EL (cell line): ENCODE measurements at places on chromosomes 13 and 19.

DNA sequence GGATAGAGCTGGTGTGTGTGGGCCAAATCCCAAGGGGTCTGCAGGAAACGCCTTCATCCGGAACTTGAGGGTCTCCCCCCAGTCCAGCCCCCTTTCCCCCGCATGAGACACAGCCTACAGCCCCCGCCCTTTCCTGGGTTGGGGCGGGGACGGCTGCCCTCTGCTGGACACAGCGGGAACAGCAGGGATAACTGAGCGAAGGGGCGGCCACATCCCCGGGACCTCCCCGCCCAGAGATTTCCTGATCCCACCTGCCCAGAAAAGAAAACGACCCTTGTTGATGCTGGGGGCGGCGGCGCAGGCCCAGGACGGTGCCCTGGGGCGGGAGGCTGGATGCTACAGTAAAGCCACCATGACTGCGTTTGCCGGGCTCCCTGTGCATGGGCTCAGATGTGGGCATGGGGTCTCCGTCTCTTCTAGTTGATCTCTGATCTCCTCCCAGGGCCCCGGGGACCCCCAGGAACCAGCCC, 14.2 kb downstream of the ONECUT3 start:
- no peak for DNase-seq

GRCh38 chr13:89650226-89650625, 1697.3 kb upstream of the MIR17HG start:
- DNase-seq, result no peak

DNA sequence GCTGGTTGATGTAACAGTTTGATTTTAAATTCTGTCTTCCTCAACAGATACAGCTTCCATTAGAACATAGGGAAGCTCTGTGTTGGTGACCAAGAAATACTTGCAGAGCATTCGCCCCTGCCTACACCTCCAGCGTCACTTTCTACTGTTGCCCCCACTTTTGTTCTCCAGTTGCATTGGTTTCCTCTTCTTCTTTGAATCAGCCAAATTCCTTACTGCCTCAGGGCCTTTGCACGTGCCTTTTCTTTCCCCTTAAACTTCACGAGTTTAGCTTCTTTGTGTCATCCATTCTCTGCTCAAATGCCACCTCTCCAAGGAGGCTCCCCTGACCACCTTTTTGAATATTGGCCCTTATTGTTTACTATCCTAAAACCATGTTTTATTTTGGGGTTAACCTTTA, 5.7 kb downstream of the KLK5 start:
- DNase-seq, result no peak

DNA sequence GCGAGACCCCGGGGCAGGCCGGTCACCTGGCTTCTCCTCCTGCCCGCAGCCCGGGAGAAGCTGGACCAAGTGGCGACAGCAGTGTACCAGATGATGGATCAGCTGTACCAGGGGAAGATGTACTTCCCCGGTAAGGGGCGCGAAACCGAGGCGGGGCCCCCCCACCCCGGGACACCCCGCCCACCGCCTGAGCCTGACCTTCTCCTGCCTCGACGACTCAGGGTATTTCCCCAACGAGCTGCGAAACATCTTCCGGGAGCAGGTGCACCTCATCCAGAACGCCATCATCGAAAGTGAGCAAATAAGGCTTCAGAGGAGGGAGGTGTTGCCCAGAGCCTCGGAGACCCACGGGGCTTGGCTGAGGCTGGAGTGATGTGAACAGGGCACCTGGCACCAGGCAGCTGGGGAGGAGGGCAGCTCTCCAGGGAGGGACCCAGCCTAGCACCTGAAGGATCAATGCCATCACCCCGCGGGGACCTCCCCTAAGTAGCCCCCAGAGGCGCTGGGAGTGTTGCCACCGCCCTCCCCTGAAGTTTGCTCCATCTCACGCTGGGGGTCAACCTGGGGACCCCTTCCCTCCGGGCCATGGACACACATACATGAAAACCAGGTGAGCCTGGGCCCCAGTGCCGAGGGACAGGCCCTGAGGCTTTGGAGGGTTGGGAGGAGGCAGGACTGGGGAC, 629 bp downstream of the IZUMO4 start:
- DNase-seq, result no peak

DNA sequence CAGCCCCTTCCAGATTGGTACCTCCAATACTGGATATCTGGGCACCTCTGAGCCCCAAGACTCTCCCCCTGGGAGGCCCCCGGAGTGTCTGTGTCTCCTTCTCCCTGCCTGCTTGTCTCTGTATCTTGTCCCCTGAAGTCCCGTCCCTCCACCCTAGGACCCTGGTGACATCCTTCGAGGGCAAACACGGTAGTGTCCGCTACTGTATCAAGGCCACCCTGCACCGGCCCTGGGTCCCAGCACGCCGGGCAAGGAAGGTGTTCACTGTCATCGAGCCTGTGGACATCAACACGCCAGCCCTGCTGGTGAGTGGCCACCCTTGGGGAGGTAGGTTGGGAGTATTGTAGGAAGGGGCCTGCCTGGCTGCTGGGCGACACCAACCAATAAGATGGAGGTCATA, 844 bp downstream of the ARRDC2 start:
- no peak for DNase-seq

DNA sequence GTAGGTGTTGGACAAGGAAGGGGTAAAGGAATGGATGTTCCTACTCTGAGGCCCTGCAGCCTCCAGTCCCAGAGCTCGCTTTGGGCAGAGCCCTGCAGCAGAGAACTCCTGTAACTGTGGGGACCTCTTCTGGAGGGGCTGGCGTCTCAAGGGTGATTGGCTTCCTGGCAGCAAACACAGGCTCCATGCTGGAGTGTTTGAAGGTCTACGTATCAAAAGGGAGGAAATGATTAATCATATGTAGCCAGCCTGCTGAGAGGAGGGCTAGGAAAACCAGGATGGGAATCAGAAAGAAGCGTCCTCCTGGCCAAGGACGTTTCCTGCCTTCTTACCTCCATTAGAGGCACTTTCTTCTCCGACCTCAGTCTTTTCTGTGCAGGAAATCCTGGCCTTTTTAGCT, 208.5 kb downstream of the TSHZ3 start:
- DNase-seq, result peak; percentile 82

- DNase-seq, result peak; percentile 99
Measured at GRCh38 chr19:48321622-48322591, 3.4 kb upstream of the EMP3 start.
